ENCODE measurements at places on chromosomes 12 and 14.

DNA sequence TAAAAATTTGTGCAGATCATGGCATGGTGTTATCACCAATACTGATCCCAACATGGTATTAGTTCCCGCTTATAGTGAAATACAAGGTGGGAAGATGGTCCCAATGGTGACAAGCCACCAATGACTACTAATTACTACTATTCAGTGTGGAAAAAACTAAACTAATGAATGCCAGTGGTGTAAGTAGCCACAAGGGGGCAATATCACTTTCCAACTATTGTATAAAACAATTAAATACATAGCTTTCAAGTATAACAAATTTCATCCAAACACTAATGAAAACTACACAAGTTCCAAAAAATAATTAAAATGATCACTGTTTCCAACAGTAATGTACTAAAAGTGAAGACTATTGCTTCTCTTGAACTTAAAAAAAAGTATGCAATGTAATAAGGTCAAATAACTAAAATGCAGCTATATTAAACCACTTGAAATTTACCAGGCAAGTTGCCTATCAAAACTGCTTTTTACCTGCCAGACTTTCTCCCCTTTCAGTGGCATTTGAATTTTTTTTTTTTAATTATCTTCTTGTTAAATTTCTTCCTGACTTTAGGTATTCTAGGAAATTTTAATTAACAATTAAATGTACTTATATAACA, 58.0 kb downstream of the PAPLN start:
- DNase-seq: no peak

DNA sequence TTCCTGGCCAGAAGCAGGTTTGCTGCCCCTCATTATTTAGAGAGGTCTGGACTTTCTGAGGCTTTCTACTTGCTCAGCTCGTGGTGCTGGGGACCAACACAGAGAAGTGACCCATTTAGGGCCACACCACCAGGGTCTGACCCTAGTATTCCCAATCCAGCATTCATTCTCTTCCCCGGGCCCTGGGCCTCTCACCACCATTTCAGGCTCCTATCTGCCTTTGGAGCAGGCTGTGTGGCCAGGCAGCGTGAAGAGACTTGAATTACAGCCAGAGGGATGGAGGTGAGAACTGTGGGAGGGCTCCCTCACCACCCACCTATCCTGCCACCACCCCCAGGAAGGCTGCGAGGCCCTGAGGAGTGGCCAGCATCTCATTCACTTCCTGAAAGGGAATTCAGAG, 24.6 kb downstream of the FAM222A start:
- no peak for DNase-seq

- DNase-seq: no peak
These were observed 28.0 kb upstream of the DCN start for GRCh38 chr12:91210618-91211017.

GRCh38 chr14:70827752-70828151, 18.4 kb upstream of the MAP3K9 start:
- no peak for DNase-seq

DNA sequence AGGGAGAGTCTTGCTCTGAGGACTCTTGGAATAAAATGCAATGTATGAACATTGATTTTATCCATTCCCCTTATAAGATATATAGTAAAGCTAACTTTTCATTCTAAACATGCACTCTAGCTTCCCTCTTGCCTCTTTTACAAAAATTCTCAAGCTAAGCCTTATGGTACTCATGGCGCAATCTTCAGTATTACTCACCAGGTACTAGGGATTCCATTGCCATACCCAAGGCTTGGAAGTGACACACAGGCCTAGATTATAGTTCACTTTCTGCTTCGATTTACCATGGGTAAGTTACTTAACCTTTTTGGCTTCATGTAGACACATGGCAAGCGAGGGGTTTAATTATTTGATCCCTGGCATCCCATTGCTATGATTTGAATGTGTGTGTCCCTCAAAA, 331.5 kb downstream of the LRIG3 start:
- no peak for DNase-seq

DNA sequence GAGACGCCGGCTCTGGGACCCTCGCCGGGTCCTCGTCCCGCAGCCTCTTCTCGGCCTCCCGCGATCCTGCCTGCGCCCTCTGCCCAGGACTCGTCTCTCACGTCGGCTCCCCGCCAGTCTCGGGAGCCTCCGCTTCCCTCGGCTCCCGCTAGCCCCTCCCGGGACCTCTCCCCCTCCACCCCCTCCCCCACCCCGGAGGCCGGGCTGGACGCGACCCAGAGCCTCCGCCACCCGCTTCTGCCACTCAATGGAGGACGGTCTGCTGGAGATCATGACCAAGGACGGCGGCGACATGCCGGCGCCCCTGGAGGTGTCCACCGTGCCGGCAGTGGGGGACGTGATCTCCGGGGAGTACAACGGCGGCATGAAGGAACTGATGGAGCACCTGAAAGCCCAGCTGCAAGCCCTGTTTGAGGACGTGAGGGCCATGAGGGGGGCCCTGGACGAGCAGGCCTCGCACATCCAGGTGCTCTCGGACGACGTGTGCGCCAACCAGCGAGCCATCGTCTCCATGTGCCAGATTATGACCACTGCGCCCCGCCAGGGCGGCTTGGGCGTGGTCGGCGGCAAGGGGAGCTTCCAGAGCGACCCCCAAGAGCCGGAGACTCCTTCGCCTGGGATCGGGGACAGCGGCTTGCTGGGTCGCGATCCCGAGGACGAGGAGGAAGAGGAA, 568 bp downstream of the CCDC184 start:
- DNase-seq: no peak

- no peak for DNase-seq
These were observed 33.3 kb downstream of the CFAP54 start for GRCh38 chr12:96522690-96523089.

DNA sequence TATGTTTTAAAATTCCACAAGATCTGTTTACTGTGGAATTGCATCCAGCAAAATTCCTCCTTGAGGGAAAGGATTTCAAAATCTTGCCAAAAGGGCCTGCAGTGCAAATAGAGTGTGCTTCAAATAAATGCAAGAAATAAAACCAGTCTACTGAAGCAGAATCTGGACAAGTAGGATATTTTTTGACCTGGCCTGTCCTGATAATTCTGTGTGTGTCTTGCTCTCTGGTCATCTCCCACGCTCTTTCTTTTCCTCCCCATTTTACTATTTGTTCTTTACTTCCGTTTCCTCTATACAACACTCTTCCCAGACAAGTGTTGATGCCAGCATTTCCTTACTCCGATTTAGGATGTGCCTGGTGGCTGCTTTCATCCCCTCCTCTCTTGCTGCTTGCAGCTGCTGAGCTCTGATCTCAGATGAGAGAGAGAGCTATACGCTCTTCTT, 115.9 kb downstream of the GPR135 start:
- no peak for DNase-seq

GRCh38 chr12:85516667-85517325, 236.8 kb downstream of the ALX1 start:
- DNase-seq: no peak

GRCh38 chr14:62604524-62604923, 440.7 kb downstream of the KCNH5 start:
- DNase-seq: no peak
